Right lung (tissue), 10 donors: ENCODE measurements at places on chromosomes 3 and 15.

- DNase-seq: no peak
Observed at GRCh38 chr15:33808720-33809457, 159.4 kb upstream of the CHRM5 start.

- DNase-seq: no peak
Observed at GRCh38 chr3:167146911-167147310, 233.2 kb downstream of the ZBBX start.

GRCh38 chr3:22419261-22419660, 668.3 kb upstream of the ZNF385D start:
- no peak for DNase-seq

DNA sequence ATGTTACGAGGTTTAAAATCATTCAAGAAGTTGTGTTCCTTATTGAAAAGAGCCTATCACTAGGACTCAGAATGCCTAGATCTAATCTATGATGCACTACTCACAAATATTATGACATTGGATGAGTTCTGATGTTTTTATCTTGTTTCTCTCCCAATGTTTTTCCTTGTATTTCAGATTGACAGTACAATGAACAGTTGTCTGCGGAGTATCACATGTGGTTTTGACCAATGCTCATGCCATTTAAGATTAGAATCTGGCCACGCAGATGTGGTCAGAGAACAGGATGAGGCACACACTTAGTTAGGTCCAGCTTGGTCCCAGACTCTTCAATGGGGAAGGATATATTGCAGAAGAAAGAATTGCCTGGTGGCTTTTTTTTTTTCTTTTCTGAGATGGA, 25.6 kb upstream of the CCDC50 start:
- DNase-seq: no peak

DNA sequence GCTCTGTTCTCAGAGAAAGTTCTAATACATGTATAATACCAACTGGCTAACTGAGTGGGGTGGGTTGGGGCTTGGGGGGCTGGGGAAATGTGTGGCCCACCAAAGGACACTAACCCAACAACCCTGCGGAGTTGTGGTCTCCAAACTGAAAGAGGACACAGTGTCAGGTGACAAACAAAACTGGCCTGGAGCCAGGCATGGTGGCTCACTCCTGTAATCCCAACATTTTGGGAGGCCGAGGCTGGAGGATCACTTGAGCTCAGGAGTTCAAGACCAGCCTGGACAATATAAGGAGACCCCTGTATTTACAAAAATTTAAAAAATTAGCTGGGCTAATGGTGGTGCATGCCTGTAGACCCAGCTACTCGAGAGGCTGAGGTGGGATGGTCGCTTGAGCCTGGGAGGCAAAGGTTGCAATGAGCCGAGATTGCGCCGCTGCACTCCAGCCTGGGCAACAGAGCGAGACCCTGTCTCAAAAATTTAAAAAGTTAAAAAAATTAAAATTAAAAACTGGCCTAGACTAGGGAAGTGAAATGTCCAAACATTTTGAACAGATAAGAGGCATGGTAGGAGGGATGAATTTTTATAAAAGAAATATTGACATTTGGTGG, 31.7 kb upstream of the SRP14 start:
- no peak for DNase-seq

GRCh38 chr3:138049157-138049919, 39.4 kb downstream of the CLDN18 start:
- DNase-seq: no peak

GRCh38 chr15:70504299-70504951, 258.9 kb downstream of the UACA start:
- DNase-seq: no peak

- DNase-seq: no peak
Observed at GRCh38 chr3:5198313-5198677, 10.8 kb downstream of the EDEM1 start.

DNA sequence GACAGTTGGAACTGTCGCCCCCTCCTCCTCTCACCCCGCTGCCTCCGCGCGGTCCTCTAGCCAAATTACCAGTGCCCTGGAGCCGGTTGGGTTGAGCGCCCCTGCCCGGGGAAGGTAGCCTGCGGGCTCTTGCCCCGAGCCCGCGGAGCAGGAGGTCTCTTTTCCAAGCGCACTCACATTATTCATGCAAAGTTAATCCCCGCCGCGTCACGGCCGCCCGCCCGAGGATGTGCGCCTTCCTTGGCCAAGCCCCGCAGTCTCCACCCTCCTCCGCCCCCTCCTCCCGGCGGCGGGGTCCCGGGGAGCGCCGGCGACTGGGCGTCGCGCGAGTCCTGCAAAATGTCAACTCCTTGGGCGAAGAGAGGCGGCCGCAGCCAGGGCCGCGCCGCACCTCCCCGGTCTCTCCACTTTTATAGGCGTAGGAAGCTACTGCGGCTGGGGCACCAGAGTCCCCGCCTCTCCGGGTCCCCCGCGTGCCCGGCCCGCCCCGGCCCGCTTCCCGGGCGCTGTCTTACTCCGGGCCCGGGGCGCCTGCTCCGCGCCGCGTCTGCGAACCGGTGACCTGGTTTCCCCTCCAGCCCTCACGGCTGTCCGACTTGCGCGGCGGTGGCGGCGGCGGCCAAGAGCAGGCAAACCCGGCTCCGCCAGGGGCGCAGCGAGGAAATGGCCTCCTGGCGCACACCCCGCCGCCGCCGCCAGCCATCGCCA, at the start of gene THRB:
Gene THRB (minus strand): TSS at position 233 of the 708 bp plus-strand sequence.
- peak; percentile 85 for DNase-seq

- DNase-seq: no peak
Observed at GRCh38 chr15:85760531-85761371, 34.0 kb downstream of the KLHL25 start.

- no peak for DNase-seq
Observed at GRCh38 chr15:92693691-92694331, 38.2 kb upstream of the FAM174B start.

GRCh38 chr3:45083023-45083422, 56.9 kb downstream of the CLEC3B start:
- no peak for DNase-seq

DNA sequence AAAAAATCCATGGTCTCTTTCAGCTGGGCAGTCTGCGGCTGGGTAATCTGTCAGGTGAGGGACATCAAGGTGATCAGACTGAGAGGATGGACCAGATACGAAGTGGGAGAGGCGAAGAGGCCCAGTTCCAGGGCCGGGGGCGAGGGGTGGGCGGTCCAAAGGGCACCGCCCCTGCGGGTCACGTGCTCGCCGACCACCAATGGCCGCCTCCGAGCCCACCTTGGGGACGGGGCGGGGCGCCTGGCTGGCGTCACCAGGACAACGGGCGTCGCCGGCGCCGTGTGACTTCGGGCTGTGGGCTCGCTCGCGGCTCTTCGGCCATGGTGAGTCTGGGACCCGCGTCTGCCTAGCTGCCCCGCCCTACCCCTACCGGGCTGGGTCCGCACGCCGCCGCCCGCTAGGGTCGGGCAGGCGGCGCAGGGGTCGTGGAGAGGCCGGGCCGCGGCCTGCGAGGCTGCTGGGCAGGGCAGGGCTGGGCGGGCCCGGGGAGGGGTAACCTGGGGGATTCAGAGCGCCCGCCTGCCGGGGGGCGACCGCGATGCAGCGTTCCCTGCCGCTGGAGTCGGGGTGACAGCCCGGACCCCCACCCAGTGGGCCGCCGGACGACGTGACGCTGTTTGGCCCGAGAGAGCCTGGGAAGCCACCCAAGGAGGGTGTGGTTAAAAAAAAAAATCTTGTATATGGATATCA, at the start of gene FBXL2:
Gene FBXL2 (plus strand): TSS at position 250 of the 690 bp plus-strand sequence. CDS start 71 bp downstream, at position 321.
- peak; percentile 71 for DNase-seq

GRCh38 chr3:190269101-190269500, 53.1 kb downstream of the CLDN1 start:
- DNase-seq: peak; percentile 23

DNA sequence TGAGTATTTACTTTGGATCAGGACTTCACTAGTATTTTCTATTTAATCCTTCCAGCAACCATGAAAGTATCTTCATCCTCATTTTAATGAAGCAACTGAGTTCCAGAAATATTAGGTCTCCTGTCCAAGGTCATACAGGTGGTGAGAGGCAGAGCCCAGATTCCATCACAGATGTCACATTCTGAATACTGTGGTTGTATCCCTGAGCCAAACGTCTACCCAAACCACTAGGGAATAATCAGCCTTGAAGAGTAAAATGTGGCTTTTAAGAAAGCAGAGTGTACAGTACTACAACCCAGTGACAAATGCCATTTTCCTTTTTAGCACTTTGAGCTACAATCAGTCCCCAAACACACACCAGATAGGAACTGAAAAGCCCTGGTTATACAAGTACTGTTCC, 93.3 kb upstream of the TRIM42 start:
- no peak for DNase-seq

DNA sequence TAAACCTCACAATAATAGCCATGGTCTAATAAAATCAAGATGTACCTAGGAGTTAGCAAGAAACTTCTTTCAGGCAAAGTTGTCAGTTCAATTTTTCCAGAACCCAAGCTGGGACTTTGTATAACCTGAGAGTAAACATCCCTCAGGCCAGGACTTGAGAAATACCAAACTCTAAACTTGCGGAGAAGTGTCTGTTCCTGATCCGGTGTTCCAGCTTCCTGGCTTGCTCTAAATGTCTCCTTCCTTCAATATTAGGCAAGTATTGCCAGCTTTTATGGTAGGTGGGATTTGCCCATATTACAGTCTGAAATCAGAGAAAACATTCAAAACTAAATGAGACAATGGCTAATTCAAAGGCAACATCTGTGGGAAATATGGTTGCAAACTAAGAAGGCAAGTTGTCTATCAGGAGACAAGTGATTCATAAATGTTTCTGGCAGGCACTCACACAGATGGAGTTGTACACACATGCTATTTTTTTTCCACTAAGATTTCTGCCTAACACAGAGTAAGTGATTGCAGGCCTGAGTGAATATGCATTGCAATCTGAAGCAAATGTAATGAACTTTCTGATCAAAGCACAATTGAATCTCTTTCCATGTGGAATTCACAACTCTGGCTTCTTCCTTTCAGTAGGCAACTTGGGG, 88.3 kb upstream of the COL8A1 start:
- DNase-seq: no peak

DNA sequence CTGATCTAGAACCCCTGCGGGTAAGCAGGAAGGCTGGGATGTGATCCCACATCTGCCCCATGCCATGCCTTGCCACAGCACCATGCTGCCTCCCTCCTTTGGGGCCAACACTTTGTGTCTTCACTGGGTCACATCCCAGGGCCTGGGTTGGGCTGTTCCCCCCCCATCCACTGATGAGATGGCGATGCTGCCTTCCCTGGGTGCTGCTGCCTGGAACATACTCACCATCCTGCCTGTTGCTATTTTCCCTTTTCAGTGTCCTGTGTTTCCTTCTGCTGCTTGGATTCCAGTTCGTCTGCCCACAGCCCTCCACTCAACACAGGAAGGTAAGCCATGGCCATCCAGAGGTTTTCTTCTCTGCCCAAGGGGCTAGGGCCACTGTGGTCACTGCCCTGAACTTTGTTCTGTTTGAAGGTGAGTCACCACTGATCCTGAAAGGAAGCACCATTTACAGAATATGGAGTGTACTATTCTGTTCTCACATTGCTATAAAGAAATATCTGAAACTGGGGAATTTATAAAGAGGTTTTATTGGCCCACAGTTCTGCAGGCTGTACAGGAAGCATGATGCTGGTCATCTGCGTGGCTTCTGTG, 39.4 kb downstream of the THSD4 start:
- DNase-seq: no peak

GRCh38 chr3:187737368-187738070, 7.7 kb downstream of the BCL6 start:
- DNase-seq: peak; percentile 59

DNA sequence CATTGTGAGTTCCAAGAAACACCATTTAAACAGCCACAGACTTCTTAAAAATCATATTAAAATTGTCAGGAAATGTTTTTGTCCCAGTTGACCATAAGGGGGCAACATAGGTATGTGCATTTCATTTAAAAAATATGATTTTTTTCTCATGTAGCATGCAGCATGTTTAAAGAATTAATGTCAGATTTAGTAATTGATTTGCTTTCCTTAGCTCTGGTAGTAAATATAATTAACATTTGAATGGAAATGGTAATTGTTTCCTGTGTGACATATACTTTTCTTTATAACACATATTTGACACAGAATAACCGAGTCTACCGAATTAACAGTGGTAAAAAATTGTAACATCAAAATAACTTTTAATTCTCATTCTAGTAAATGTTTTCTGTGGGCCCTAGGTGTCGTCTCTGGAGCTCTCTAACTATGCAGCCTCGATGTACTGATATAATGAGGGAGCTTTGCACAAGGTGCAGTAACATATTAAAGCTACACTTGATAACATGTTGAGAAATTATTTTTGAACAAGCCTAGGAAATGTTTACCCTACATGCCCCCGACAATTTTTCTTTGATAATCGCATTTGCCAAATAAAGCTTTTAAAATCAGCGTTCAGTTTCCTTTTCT, 34.9 kb downstream of the NXPE3 start:
- DNase-seq: no peak

GRCh38 chr3:195042743-195043606, 228.0 kb downstream of the XXYLT1 start:
- DNase-seq: no peak

DNA sequence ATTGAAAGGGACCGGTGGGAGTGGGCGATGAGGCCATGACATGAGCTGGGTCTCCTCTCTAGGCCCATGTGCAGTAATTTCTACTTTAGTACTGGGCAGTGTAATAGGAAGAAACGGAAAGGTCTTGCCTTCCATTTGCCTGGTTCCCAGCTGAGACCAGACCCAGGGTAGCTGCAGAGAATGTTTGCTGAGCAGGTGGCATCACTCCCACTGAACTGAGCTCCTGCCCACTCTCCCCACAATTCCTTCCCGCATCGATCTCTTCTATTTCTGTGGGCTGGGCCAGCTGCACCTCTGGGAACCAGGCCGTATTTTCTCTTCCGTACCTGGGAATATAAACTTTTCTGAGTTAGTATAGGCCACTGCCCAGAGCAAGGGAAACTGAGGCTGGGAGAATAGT, 15.8 kb downstream of the ESYT3 start:
- DNase-seq: no peak

DNA sequence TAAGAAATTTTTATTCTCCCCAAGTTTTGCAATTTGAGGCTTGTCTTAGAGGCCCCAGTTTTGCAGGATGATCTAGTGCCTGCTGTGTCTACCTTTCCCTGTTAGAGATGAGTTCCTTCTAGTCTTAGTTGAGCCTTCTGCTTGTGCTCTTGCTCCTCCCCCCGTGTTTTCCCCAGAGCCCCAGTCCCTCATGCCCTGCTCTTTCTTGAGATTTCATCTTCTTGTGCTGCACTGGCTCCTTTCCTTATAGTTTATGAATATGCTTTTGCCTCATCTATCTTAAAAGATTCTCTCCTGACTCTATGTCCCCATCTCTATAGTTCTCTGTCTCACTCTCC, 4.7 kb downstream of the GAP43 start:
- no peak for DNase-seq

GRCh38 chr15:101013769-101014675, 94.9 kb downstream of the LRRK1 start:
- no peak for DNase-seq
